ENCODE measurements at places on chromosomes 12 and 14. TPM values are rescaled to one million over a fixed set of nuclear protein-coding genes. Genes with fewer than 3 reads are reported as not detected.

Gene TAMALIN
- 9.9 TPM for total RNA-seq

DNA sequence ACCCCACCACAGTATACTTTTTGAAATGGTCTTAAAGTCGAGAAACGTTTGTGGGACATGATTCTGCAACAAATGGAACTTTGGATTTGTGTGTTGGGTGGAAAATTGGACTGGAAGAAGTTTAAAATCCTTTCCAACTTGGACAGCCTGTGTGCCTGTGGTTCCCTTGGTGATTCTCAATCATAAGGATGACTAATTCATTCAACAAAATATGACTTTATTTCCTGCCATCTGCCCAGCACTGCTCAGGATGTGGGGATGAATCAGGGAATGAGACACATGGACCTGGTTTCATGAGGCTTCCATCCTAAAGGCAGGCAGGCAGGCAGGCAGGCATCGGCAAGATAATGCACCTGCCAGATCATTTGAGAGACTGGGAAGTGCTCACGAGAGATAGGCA is 57.3 kb upstream of the TMEM132D start:
- no peak for DNase-seq

DNA sequence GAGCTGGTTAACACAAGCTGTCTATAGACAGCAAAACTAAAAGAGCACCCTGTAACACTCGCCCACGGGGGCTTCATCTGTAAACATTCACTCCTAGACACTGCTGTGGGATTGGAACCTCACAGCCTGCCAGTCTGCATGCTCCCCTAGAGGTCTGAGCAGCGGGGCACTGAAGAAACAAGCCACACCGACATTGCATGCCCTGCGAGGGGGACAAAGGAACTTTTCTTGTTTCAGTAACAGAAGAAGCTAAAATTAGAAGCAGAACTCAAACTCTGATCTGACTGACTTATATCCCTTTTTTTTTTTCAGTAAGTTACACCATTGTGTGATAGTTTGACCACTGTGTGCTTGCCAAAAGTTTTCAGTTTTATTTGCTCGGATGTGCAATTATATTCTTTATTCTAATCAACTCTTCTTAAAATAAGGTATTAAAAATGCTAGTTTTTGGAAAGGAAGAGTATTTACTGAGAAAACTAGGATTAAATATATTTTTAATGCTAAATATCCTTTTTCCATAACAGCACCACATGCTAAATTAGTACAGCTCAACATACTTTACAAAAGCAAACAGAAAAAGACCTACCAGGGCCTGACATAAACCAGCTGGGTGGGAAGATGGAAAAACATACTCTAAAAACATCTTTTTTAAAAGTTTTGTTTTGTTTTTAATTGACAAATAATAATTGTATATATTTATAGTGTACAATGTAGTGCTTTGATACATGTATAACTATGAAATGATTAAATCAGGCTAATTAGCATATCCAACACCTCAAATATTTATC is 100.2 kb downstream of the EPS8 start:
- no peak for DNase-seq

GRCh38 chr12:106602076-106602475 is 19.3 kb downstream of the RFX4 start:
- no peak for DNase-seq

DNA sequence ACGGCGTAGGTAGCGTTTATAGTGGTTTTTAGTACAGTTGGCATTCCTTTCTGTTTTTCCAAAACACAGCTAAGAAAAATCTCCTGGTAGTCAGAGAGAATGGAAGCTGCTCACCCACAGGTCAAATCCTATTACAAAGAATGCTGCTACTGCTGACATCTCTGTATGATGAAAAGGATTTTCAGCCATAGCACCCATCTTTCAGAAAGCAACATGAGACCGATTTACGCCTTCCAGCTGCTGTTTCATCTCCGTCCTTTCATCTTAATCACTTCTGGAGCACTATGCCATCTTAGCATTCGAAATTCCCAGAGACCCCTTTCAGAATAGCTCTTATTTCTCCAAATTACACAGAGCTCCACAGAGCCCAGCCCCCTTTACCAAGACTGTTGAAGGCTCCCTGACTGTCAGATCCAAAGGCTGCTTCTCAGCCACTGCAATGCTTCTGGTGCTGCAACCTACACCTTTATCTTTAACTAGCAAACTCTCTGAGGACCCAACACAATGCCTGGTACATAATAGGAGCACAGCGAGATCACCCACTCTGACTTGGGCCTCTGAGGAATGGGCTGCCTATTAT is 211.8 kb downstream of the NEDD1 start:
- no peak for DNase-seq
